ENCODE measurements at places on chromosomes 16 and 17.
A peak's percentile ranks its signal among the peaks of the same experiment; 100 is the strongest.

DNA sequence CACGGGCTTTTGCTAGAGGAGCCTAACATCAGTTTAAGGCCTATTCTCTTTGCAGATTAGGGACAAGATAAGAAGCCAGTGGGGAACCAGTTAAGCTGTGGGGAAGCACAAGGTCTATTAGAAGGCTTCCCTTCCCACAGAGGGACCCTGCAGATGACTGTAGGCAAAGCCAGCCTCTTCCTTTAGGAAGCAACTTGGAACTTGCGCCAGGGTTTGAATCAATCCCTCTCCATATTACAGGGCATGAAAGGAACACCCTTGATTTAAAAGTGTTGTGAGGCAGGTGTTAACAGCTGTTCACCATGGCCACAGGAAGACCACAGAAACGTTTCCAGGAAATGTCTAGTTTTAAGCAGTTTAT lies 77.3 kb downstream of the RPTOR start:
- no peaks in the 10 kb centered on the region for H3K4me1 ChIP-seq
- H3K27me3 ChIP-seq, result no peaks in the 10 kb centered on the region
- H3K27ac ChIP-seq, result no peak overlapping the region
- no peak overlapping the region for H3K4me3 ChIP-seq
- DNase-seq, result no peak
- no peaks in the 10 kb centered on the region for H3K36me3 ChIP-seq

- H3K4me1 ChIP-seq, result no peaks in the 10 kb centered on the region
- H3K27ac ChIP-seq, result no peak overlapping the region
- no peak for DNase-seq
- H3K27me3 ChIP-seq, result no peaks in the 10 kb centered on the region
- no peaks in the 10 kb centered on the region for H3K36me3 ChIP-seq
Measured at GRCh38 chr17:29973005-29973404, 31.6 kb downstream of the EFCAB5 start.

DNA sequence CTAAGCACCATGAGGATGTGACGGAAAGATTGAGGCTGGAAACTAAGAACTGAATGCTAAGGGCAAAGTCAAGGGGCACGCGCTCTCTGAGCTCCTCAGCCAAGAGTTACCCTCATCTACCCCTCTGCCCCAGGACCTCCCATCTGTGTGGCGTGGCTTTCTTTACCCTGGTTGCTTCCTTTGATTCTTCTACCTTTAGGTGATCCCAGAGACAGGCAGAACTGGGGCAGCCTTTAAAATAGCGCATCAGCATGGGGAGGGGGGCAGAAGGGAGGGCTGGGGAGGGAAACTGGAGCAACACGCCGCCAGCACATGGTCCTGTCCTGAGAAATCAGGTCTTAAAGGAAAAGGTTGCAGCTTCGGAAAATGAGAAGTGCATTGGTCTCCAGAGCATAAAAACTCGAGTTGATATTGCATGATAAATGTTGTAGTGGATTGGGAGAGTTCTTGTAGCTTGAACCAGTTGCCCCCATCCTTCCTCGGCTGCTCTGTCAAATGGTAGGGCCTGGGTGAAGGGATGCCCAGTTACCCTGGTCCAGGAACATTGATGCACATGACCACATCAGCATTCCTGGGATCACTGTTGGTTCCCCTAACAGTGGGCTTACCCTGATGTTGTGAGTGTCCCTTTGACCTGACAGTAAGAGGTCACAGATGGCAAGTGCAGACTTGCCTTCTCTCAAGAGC lies 29.7 kb downstream of the LDHD start:
- no peaks in the 10 kb centered on the region for H3K36me3 ChIP-seq
- H3K4me3 ChIP-seq, result no peak overlapping the region
- DNase-seq, result no peak
- H3K4me1 ChIP-seq, result peaks cover 18% of the 10 kb centered on the region
- no peak overlapping the region for H3K27ac ChIP-seq
- no peaks in the 10 kb centered on the region for H3K27me3 ChIP-seq

GRCh38 chr16:52861614-52862022 lies 191.1 kb downstream of the CHD9NB start:
- no peaks in the 10 kb centered on the region for H3K27me3 ChIP-seq
- no peaks in the 10 kb centered on the region for H3K36me3 ChIP-seq
- H3K27ac ChIP-seq, result no peak overlapping the region
- DNase-seq, result peak; percentile 76
- H3K4me3 ChIP-seq, result no peak overlapping the region

DNA sequence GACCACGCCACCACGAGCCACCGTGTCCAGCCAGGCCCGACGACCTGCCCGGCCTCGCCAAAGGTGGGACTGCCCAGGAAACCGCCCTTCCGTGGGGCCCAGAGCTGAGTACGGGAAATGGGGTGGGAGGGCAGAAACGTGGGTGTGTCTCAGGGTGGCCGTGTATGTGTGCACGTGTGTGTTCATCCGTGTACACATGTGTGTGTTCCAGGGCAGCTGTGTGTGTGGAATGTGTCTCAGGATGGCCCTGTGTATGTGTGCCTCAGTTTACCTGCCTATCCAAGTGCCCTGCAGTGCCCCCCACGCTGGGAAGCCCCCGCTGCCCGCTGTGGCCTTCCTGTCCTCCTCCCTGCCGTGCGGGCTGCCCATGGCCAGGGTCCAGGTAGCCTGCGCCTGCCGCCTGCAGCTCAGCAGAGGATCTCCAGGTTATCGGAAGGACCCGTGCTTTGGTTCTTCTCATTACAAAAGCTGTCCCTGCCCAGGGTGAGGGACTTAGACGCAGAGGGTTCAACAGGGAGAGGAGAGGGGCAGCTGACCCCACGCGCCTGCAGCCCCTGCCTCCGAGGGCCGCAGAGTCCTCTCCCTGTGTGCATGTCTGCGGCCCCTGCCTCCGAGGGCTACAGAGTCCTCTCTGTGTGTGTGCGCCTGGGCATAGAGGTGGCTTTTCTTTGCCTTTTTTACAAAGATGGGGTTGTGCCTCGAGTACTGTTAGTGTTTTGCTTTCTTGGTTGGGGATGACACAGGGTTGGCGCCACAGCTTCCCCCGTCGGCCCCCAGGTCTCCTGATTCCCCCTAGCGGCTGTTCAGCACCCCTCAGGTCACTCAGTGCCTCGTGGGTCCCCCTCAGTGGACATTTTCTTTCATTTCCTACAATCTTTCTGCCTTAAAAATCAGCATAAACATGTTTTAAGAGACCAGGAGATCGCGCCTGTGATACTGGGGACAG lies 23.6 kb downstream of the ZNF469 start:
- H3K36me3 ChIP-seq, result no peaks in the 10 kb centered on the region
- H3K27ac ChIP-seq, result no peak overlapping the region
- H3K27me3 ChIP-seq, result peaks cover 30% of the 10 kb centered on the region

DNA sequence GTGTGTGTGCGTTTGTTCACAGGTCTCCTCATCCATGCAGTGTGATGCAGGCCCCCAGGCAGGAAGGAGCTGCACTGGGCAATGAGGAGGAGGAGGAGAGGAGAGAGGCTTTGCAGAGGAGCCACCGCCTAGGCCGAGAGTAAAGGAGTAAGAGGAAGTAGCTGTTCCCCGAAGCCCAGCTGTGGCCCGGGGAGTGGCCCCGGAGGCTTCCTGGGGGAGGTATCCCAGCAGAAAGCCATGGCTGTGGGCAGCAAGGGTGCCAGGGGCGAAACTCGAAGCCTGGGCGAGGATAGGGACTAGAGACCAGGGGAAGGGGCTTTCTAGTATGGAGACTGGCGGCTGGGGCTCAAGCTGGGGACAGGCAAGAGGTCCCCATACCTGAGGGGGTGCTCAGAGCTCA lies 12.2 kb downstream of the C16orf95 start:
- H3K27me3 ChIP-seq, result no peaks in the 10 kb centered on the region
- no peaks in the 10 kb centered on the region for H3K4me1 ChIP-seq
- DNase-seq, result no peak

DNA sequence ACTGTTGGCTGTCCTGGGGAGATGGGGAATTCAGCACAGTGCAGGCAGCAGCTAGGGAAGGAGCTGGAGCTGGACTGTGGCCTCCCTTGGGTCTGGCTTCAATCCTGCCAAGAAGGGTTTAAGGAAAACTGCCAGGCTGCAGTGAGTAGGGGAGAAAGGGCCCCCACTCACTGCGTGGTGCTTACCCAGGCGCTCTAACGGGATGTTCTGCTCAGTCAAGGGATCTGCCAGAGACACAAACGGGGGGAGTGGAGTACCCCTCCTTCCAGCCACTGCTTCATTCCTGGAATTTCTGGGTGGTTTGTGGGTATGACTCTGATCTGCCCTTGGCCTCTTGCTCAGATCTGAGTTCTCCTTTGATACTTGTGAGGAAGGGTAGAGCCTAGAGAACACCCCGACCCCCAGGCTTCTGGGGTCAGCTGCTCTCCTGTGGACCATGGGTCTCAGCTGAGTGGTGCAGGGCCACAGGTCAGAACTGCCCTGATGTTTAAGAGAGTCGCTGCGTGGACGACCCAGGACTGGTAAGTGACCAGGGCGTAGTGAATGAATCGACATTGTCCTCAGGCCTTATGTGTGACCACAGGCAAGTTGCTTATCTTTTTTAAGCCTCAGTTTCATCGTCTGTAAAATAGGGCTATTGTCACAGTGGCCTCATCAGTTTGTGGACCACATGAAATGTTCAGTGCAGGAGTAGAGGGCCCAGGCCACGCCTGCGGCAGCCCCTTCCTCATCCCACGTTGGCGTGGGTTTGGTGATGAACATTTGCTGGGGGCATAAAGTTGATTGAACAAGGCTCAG lies 9.6 kb downstream of the CRISPLD2 start:
- DNase-seq, result peak; percentile 50
- H3K4me3 ChIP-seq, result no peak overlapping the region
- no peaks in the 10 kb centered on the region for H3K27me3 ChIP-seq
- H3K36me3 ChIP-seq, result no peaks in the 10 kb centered on the region
- H3K27ac ChIP-seq, result peak overlapping the region; percentile 35
- H3K4me1 ChIP-seq, result peaks cover 6% of the 10 kb centered on the region

- no peaks in the 10 kb centered on the region for H3K36me3 ChIP-seq
- H3K4me3 ChIP-seq, result peak within 1 kb of the TSS; percentile 21
- peaks cover 7% of the 10 kb centered on the region for H3K4me1 ChIP-seq
- peak within 1 kb of the TSS; percentile 37 for H3K27ac ChIP-seq
Measured at GRCh38 chr17:28370035-28370743, at the start of gene VTN. VTN (minus strand) TSS chr17:28370307; CDS start chr17:28370203, 104 bp downstream.

DNA sequence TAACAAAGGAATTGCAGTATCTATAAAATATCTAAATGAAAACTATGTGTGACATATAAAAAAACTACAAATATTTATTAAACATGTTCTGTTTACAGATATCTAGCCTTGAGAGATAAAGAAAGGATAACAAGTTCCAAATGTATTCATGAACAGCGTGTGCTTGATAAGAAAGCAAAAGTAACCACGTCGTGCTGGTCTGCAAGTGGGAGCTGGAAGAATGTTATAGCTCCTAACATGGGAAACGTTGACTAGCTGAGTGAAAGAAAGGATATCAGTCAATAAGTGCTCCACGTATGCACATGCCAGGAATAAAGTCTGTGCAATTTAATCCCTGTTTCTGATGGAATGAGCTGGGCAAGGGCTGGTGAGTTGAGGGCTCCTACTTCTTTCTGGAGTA lies 71.2 kb upstream of the CDYL2 start:
- H3K27me3 ChIP-seq, result no peaks in the 10 kb centered on the region
- no peak overlapping the region for H3K4me3 ChIP-seq
- no peaks in the 10 kb centered on the region for H3K4me1 ChIP-seq
- H3K36me3 ChIP-seq, result no peaks in the 10 kb centered on the region
- H3K27ac ChIP-seq, result no peak overlapping the region
- DNase-seq, result no peak

GRCh38 chr17:7465597-7466275 lies 13.7 kb downstream of the ZBTB4 start:
- H3K4me3 ChIP-seq, result no peak overlapping the region
- peaks cover 4% of the 10 kb centered on the region for H3K36me3 ChIP-seq
- H3K4me1 ChIP-seq, result peaks cover 8% of the 10 kb centered on the region
- DNase-seq, result peak; percentile 84
- H3K27me3 ChIP-seq, result no peaks in the 10 kb centered on the region

GRCh38 chr17:78356101-78356713 lies 3.7 kb downstream of the SOCS3 start:
- H3K27me3 ChIP-seq, result no peaks in the 10 kb centered on the region
- no peaks in the 10 kb centered on the region for H3K36me3 ChIP-seq
- peaks cover 80% of the 10 kb centered on the region for H3K4me1 ChIP-seq
- no peak for DNase-seq
- peak overlapping the region; percentile 85 for H3K27ac ChIP-seq

DNA sequence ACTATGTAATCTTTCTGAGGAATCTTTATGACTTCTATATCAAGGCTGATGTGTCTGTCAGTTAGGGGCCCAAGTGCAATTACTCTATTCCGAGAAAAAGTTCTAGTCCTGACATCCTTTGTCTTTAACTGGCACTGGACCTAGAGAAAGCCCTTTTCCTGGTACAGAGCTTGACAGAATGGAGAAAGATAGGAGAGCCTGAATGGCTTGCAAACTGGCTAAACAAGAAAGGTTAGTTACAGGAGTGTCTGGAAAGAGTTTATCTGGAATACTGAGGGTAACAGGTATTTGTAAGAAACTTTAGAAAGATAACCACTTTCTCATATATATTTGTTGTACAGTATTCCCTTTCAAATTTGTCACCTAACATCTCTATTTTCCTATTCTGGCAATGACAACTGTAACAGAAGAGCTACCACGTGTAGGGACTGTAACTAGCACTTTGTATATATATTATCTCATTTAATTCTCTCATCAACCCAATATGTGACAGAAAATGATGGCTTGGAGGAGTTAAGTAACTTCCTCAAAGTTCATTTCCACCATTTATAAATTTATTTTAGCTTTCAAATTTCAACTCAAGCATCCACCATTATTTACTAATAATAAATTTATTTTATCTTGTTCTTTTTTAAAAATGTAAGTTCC lies 97.4 kb upstream of the C17orf78 start:
- H3K4me3 ChIP-seq, result no peak overlapping the region
- H3K27me3 ChIP-seq, result no peaks in the 10 kb centered on the region
- no peak for DNase-seq
- no peak overlapping the region for H3K27ac ChIP-seq
- peaks cover 2% of the 10 kb centered on the region for H3K4me1 ChIP-seq
- peaks cover 25% of the 10 kb centered on the region for H3K36me3 ChIP-seq

DNA sequence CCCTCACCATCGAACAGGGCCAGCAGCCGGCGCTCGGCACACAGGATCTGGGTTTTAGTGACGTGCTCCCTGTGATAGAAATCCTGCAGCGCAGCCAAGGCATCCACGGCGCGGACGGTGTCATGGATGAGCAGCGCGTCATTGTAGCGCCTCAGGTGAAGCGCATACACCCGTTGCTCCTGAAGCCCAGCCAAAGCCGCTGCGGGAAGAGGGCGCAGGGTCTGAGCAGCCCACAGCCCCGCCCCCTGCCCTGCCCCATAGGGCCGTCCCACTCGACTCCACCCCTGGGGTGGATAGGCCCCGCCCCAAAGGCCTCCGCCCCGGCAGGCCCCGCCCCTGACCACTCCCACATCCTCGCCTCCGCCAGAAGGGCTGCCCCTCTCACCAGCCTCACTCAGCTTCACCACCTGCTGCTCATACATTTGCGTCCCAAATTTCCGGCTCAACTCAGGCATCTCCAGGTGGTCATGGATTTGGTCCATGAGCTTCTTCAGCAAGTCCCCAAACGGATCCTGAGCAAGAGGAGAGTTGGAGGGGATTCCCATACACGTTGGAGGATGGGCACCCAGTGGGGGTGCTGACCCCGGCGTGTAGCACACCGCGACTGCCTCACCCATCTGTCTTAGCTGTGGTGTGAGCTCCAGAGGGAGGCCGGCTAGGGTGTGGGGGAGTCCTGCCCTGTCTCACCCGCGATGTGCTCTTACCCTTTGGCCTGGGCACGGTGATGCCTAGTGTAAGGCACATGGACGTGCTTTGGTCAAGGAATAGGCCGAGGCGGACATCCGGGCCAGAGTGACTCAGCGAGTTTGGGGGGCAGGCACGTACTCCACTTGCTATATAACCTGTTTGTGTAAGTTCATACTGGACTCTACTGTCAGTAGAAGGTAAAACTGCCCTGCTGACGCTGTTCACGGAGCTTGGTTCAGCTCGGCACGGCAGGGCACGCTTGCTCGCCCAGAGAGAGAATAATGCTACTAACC lies 4.6 kb downstream of the DHX58 start:
- no peaks in the 10 kb centered on the region for H3K27me3 ChIP-seq
- peak; percentile 98 for DNase-seq
- H3K4me3 ChIP-seq, result peak overlapping the region; percentile 2
- no peak overlapping the region for H3K27ac ChIP-seq
- peaks cover 8% of the 10 kb centered on the region for H3K4me1 ChIP-seq
